ENCODE measurements at places on chromosomes 7 and 10.

DNA sequence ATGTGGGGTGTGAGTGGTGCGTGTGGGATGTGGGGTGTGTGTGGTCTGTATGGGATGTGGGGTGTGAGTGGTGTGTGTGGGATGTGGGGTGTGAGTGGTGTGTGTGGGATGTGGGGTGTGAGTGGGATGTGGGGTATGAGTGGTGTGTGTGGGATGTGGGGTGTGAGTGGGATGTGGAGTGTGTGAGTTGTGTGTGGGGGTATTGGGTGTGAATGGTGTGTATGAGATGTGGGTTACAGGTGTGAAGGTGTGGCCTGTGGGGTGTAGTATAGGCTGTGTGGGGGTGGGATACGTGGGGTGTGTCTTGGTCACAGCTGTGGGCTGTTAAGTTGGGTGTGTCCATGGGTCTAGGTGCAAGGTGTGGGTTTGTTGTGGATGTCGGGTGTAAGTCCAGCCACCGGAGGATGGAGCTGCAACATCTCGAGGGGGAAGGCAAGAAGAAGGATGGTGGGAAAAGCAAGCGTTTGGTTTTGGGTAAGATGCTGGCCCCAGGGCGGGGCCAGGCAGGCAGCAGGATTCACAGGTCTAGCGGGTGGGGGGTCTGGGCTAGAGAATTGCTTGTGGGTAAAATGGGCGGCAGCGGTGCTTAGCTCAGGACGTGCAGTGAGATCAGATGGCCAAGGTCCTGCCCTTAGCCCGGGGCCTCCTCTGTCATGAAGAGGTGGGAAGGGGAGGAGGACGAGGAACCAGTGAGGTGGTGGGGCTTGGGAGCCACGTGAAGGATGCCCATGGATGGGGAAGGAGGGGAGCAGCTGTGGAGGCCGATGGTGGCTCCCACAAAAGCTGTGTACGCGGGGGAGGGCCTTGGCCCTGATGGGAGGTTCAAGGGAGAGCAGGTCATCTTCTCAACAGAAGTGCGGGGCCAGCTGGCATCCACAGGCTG, 60.1 kb downstream of the CFAP46 start:
- peak; percentile 25 for DNase-seq

DNA sequence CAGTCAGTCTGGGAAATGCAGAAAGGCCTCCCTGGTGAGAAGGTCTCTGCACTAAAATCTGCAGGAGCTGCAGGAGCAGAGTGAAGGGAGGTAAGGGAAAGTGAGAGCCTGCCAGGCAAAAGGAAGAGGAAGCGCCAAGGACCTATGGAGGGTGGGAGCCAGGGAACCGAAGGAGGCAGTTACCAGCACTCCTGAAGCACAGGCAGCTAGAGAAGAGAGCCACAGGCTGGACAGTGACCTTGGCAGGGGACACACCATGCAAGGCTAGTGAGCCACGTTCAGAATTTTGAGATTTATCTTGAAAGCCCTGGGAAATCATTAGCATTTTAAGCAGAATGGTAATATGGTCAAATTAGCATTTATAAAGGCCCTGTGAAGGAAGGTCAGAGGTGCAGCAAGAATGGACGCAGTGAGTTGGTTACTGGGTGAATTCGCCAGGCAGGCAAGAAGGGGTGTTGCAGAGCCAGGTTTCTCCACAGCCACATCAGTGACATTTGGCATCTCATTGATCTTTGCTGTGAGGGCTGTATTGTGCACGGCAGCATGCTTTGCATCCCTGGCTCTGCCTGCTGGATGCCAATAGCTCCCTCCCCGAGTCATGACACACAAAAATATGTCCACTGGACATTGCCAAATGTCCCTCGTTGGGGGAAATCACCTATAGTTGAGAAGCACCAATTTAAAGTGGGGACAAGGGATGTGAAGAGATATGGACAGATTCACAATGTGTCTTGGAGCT, 54.7 kb upstream of the LANCL2 start:
- no peak for DNase-seq

DNA sequence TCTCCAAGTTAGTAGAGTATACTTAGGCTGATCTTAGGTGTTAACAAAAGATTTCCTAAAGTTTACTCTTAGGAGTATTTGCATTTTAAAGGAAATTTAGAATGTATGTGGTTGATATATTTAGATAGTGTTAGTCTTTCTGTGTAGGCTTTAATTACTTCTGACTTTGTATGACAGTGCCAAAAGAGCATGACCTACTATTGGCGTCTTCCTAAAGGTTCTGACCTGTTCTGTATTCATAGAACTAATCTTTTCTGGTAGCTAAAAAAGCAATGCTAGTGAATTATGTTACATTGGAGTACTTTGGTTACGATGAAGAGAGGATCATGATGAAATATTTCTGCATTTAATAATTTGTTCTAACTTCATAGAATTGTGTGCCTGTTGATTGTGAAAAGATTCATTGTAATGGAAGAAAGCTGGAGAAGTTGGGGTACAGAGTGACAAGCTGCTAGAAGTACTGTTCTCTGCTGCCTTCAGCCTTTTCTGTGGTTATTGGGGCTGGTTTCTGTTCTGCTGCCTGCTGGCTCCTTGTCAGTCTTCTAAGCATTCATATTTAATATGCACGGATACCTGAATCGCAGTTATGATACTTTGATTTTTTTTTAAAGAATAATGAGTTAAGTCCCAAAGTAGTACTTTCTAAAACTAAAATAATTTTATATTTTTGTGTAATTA, 13.2 kb downstream of the WAC start:
- DNase-seq, result no peak

- DNase-seq, result no peak
Measured at GRCh38 chr7:1274121-1274875, 41.6 kb downstream of the UNCX start.

DNA sequence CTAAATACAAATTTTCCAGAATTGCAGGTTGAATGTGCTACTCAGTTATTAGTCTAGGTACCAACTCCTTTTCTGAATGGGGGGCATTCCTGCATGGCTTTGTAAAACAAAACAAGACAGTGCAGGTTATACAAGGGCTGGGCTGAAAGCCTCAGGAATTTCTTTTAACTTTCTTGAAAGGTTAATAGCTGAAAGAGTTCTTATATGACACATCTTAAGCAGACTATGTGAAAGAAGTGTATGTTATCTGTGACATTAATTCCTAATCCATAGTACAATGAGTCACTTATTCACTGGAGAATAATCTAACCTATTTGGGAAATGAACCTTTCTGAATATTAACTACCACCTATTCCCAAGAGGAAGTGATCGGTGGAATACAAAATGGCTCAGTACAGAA, 115.6 kb upstream of the FAM133B start:
- no peak for DNase-seq

DNA sequence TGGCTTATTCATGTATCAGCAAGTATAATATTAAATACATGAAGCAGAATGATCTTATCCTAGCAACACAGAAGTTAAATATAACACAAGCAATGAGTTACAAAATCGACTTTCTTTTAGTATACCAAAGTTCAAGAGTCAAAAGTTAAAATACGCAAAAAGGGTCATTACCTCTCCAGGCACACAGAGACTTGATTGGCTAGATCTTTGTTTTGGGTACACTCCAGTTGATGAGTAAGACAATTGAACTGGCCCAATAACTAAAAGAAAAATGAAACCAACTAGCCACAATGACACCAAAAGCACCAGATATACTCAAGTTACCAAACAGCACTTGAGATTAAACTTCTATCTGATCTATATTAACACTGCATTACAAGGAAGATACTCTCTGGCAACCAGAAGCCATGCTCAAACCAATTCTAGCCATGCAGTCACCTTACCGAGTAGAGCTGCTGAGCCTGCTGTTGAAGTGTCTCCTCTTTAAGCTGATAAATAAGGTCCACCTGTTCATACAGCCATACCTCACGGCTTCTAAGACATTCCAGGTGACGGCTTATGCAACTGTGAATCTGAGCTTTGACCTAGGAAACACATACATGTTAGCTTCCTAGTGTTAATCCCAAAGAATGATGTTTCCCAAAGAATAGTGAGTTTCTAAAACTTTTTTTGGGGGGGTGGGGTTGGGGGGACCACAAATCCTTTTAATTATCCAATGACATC, 15.6 kb downstream of the NCOA4 start:
- no peak for DNase-seq

DNA sequence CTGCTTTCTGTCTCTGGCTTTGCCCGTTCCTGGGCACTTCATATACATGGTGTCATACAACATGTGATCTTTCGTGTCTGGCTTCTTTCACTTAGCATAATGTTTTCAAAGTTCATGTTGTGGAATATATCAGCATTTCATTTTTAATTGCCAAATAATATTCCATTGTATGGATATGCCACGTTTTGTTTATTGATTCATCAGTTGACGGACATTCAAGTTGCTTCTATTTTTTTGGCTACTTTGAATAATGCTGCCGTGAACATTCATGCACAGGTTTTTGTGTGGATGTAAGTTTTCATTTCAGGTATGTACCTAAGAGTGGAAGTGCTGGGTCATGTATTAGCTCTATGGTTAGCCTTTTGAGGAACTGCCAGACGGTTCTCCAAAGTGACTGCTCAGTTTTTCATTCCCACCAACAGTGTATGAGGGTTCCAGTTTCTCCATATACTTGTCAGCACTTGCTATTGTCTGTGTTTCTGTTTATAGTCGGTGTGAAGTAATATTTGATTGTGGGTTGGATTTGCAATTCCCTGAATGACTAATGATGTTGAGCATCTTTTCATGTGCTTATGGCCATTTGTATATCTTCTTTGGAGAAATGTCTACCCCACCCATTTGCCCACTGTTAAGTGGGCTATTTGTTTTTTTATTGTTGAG, 401.4 kb upstream of the GALNT17 start:
- DNase-seq, result no peak

GRCh38 chr7:55570939-55571338, 1.4 kb downstream of the VOPP1 start:
- no peak for DNase-seq

DNA sequence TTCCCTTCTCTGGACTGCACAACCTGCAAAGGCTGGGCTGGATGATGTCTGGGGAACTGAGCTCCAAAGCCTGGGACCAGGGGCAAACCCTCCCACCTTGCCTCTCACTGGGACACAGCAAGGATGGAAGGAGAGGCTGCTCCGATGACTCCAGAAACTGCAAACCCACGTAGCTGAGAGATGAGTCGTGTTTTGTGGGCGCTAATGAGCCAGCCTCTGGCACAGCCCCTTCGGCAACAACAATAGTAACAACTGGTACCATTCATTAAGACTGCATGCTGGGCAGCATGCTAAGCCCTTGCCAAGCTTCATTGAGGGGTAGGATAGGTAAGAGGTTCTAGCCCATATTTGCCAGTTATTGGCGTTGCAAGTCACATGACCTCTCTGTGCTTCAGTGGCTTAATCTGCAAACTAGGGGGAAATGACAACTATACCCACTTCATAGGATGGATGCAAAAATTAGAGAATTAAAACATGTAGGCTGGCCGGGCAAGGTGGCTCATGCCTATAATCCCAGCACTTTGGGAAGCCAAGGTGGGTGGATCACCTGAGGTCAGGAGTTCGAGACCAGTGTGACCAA, 145.9 kb downstream of the SH3PXD2A start:
- DNase-seq, result no peak

DNA sequence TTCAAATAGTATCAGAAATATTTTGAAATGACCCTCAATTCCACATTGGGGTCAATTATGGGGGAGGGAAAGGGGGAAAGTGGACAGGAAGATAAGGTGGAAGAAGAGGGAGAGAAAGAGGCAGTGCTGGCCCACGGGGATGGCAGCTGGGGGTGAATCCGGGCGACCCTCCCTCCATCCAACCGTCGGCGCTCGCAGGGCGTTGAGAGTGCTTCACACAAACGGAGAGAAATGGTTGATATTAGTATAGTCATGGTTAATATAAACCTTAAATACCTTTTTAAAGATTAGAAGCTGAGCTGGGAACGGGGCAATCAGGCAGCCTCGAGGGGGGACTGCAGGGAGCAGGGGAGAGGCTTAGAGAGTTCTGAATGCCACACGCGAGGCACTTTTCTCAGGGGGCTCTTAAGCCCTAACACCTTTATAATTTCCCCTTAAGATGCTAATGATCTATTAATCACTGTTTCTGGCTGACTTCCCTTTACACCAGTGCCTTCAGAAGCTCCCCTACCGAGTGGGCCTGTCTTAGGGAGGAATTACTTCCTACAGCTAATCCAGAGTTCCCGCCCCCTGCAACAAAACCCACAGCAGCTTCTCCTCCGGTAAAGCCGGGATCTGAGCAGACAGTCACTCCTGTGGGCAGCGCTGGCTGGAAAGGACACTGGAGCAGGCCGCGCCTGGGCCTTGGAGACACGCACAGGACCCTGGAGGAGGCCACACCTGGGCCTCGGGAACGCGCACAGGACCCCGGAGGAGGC, 39.5 kb downstream of the PRKAG2 start:
- DNase-seq, result no peak

- no peak for DNase-seq
Measured at GRCh38 chr7:27239387-27240014, 3.1 kb upstream of the EVX1 start.

GRCh38 chr10:26624006-26624405, 73.5 kb upstream of the PDSS1 start:
- DNase-seq, result no peak

- no peak for DNase-seq
Measured at GRCh38 chr10:122078965-122079795, 90.2 kb downstream of the TACC2 start.

DNA sequence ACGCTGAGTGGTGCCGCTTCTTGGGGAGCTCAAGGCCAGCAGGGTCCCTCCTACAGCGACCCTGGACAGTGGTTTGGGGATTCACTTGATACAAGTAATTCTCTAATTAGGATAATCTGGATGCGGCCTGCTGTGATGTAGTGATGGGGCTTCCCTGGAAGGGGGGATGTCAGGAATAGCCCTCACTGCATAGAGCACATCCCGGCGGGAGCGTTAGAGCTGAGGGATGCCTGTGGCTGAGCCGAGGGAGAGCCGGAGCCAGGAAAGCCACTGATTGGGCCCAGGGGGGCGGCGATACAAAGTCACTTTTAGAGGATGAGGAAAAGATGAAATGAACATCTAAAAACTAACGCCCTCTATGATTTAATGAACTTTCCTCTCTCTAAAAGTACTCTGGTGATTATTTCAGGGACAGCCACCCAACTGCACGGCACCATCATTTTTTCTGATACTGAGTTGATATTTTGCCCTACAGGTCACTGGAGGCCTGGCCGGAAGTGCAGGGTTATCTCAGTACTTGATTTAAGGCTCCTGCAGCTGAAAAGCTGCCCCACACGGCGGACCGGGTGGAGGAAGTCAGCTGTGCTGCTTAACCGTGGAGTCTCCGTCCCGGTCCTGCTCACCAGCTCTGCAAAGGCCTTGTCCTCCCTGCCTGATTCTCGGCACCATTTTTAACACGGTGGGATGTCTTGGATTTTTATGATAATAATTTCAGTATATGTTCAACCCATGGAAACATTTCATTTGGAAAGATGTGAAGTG, 518.8 kb downstream of the DNAJB6 start:
- DNase-seq, result no peak

DNA sequence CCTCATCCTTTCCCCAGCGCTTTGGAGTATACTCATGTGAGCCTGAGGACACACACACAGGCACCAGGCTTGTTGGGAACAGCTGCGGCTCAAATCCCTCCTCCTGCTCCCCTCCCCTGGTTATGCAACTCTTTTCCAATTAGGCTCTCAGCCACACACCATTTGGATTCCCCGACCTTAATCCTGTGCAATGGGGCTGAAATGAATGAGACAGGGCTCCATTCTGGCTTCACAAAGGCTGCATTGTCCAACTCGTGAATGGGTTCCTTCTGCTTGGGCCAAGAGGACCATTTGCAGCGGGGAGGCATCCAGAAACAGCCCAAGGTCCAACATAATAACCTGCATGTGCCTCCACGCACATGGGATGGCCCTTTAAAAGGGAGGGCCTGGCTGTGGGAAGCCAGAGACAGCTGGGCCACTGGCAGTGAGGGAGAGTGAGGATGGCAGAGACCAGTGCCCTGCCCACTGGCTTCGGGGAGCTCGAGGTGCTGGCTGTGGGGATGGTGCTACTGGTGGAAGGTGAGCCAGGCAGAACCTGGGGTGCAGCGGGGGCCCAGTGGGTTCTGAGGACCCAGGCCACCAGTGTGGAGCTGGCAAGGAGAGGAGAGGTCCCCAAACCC, at the start of gene RGR:
Gene RGR (plus strand): TSS at position 403 of the 620 bp plus-strand sequence. CDS start 38 bp downstream, at position 441.
- no peak for DNase-seq
